Thyroid gland (tissue), 4 donors: ENCODE measurements at places on chromosomes 16 and 17. TPM values are rescaled to one million over a fixed set of nuclear protein-coding genes. Genes with fewer than 3 reads are reported as not detected.

DNA sequence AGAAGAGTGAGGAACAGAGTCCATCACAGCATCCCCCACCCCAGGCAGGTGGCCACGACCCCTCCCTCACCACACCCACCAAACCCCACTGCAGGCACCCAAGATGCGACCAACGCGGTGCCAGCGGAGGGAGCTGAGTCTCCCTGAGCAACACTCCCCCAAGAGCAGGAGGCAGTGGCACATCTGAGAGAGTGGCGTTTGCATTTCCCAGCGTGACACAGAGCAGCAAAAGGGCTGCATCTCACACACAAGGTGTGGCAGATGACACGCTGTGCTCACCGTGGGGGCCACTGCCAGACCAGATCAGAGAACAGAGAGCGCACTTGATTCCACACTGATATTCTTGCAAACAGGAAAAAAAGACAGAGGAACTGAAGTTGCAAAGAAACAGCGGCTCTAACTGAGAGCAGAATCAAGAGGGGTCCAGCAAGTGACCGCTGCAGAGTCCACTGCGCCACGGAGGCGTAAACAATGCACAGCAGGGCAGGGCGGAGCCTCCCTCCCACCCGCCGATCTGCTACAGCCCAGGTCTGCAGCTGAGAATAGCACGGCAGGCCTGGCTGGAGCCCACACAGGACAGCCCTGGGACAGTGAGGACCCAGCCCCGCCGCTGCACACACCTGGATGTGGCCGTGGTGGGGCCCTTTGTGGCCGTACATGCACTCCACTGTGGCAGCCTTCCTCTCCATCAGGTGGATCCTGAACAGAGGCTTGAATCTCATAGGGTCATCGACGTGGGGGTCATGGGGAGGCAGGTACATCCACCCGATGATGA lies 26.0 kb upstream of the C16orf95 start:
- DNase-seq = no peak

- no peak for DNase-seq
Measured at GRCh38 chr16:86251682-86252081, 258.6 kb upstream of the FOXF1 start.

GRCh38 chr16:21189311-21189710 lies 22.1 kb downstream of the ZP2 start:
- DNase-seq = no peak

GRCh38 chr17:74202938-74203337 lies 540 bp upstream of the RPL38 start:
- DNase-seq = no peak

GRCh38 chr17:68579194-68579927 lies 21.8 kb downstream of the FAM20A start:
- DNase-seq = no peak

Gene CLEC10A
- total RNA-seq = 1.7 TPM

Gene TEKT5
- total RNA-seq = not detected
